Left renal pelvis (tissue), 4 donors: ENCODE measurements at places on chromosomes 3 and 15.

DNA sequence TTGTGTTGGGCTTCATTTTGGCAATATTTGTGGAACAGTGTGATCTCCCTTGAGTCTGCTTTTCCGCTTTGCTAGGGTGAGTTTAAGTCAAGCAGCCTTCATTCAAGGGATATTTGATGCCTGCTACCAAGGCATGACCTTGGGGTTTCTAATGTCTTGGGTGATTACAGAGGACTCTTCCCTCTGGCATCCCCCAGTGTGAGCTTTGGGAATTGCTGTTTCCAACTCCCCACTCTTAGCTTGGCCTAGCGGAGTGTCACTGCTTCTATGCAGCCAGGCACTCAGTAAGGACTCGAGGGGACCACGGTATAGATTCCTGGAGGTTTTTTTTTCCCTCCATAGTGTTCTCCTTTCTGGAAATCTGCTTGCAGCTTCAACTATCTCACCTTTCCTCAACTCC is 21.1 kb downstream of the GCNT3 start:
- no peak for DNase-seq

DNA sequence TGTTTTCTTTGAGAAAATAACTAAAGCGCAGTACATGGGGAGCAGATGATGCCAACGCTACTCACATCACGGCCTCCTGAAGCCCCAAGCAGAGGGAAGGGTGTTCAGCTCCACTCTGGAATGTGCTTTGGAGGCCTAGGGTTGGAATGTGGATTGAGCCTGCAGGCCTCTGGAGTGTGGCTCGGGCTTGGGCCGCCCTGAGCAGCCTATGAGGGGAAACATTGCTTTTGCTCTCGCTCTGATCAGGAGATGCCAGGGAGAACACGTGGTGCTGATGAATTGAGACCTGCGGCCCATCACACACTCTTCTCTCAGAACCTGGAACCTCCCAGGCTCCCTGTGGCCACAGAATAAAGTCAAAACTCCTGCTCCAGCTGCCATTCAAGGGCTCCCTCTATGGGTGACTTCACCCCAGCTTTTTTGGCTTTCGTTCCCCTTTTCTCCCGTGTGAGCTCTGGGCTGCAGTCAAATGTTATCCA is 23.3 kb downstream of the CCDC13 start:
- DNase-seq, result no peak

- no peak for DNase-seq
These were observed 168.2 kb downstream of the PEAK1 start for GRCh38 chr15:77251662-77252061.

- DNase-seq, result peak; percentile 27
These were observed 9.7 kb upstream of the NCKIPSD start for GRCh38 chr3:48695393-48695753.

- no peak for DNase-seq
These were observed 17.8 kb downstream of the PDCD10 start for GRCh38 chr3:167716920-167717319.
